ENCODE measurements at places on chromosomes 3 and 15.

DNA sequence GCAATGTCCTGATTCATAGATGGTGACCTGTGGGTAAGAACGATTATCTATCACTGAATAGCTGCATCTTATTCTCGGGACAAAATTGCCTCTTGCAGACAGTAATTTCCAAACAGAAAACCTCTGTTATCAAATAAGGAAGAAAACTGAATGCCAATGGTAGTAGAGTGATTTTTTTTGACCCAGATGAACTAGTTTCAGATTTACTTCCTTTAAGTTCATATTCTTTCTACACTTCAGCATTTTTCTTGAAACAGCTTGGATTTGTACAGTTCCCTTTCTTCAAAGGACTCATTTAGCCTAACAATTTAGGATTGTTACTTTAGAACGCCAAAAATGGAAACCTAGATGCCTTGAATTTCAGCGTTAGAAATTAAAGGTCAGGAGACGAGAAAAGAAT lies 14.6 kb downstream of the ETV5 start:
- no peak for DNase-seq

GRCh38 chr15:93152360-93152759 lies 63.3 kb upstream of the RGMA start:
- DNase-seq: no peak

GRCh38 chr3:42101048-42101447 lies 9.9 kb downstream of the TRAK1 start:
- DNase-seq: no peak

GRCh38 chr15:30929982-30930381 lies 26.3 kb downstream of the FAN1 start:
- no peak for DNase-seq

DNA sequence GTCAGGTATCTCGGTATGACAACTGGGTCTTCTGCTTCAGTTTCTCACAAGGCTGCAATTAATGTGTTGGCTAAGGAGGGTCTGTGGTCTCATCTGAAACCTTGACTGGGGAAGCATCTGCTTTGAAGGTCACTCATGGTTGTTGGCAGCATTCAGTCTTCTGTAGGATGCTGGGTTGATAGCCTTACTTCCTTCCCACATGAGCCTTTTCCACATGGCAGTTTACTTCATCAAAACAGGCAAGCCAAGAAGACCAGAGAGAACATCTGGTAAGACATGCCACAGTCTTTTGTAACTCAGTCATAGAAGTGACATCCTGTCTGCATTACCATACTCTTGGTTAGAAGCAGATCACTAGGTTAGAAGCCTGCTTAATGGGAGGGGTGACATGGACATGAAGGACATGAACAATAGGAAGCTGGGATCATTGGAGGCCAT lies 49.5 kb downstream of the CMC1 start:
- no peak for DNase-seq

DNA sequence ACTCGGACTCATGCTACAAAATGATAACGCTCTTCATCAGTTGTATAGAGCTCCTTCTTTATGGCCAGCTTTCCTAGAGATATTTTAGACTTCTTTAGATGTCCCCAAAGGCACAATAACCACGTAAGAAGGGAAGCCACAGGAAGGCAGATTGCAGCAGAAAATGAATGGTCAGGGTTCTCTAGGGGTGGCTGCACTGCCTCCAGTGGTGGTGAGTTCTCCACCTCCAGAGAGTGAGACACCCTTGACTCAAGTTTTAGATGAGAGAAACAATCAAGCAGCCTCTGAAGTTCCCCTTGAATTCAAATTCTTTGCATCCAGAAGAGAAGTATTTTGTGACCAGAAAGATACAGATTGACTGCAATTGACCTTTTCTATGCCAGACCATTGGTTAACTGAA lies 191.5 kb downstream of the TP63 start:
- no peak for DNase-seq

DNA sequence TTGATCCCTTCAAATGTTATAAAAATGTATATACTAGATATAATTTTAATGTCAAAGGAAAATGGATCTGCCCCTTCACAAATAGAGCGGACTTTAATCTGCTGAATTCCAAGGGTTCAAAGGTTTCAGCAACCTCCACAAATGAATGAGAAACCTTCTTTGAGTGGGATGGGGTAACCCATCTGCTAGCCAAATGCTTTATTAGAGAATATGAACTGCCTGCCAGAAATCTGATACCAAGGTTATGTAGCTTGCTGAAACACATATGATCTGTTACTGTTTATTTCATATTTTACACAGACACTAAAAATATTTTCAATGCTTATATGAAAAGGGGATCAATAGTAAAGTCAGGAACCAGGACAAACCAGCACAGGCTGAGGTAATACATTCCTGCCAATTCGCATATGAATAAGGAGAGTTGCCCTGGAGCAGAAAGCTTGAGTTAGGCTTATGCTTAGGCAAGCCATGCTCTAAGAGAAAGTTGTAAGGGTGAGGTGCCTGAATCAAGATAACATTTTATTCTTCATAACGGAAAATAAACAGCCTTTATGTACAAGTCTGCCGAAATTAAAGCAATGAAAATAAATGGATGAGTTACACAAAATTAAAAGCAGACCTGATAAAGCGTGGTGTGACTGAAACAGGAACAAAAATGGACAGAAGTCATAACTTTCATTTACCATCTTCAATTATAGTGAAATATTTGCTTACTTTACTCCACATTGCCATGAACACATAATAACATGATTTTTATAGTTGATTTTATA lies 26.5 kb downstream of the PLOD2 start:
- DNase-seq: peak; percentile 17

- DNase-seq: no peak
These were observed 3.3 kb upstream of the GLB1 start for GRCh38 chr3:33100229-33100628.

- no peak for DNase-seq
These were observed 62.8 kb downstream of the THBS1 start for GRCh38 chr15:39643727-39644126.

DNA sequence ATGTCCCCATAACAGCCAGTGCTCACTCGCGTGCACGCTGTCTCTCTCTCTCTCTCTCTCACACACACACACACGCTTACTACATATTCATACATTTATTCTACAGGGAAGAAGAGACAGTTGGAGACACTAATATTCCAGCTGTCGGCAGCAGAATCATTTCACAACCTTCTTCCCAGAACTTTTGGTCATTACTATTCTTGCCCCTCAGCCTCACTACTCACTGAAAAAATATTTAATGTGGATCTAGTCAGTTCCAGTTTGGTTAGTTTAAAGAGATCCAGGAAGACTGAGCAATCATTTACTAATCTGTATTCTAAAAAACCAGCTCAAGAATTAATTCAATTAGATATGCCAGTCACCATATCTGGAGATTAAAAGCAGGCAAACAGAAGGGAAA lies 394.9 kb downstream of the PTPRG start:
- no peak for DNase-seq

- DNase-seq: peak; percentile 49
These were observed 29.7 kb downstream of the STARD9 start for GRCh38 chr15:42604894-42605744.

GRCh38 chr3:128971421-128972100 lies 22.3 kb downstream of the CFAP92 start:
- no peak for DNase-seq

Measured in Karpas-422 (cell line).